ENCODE measurements at places on chromosomes 3 and 15.

DNA sequence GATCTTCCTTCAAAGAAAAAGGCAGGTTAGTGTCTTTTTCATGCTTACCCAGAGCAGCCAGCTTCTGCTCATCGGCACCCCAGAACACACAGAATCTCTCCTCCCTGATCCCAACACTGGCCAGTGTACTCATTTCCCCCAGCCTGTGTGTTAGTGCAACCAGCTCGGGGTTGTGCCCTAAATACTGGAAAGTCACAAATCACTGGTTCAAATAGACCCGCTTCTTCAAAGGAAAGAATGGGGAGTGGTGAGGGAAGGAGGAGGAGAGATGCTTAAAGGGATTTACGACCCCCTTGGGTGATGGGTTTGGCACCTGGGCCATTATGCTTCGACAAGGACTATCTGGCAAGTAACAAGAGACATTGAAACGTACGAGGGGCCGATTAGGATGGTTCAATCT, 114.0 kb downstream of the FOXB1 start:
- DNase-seq: no peak

GRCh38 chr15:63483521-63484371, 20.6 kb upstream of the USP3 start:
- DNase-seq: peak; percentile 43

GRCh38 chr3:31262201-31262600, 270.5 kb upstream of the STT3B start:
- DNase-seq: no peak

GRCh38 chr3:46660003-46660402, 33.5 kb downstream of the ALS2CL start:
- DNase-seq: no peak

- DNase-seq: no peak
Observed at GRCh38 chr3:37591116-37591781, 270.4 kb upstream of the CTDSPL start.
